ENCODE measurements at places on chromosomes 12 and 14.

GRCh38 chr12:96501908-96502307, 12.5 kb downstream of the CFAP54 start:
- no peak for DNase-seq

- no peak for DNase-seq
Measured at GRCh38 chr14:78154827-78155226, 15.3 kb upstream of the NRXN3 start.

DNA sequence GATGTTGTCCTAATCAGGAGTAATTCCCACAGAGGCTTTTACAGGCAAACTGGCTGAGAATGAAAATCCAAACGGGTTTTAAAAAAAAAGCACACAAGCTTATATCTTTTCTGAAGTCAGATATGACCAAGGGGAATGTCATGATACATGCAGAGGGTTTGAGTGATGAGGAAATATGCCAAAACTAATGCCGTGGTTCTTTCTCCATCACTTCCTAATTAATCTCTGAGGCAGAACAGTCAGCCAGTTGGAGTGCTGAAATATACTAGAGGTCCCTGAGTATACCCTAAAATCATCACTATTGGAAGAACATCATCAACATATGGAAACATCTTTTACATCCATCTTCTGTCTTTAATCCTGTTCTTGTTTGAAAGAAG, 160.8 kb upstream of the FAR2 start:
- no peak for DNase-seq

- DNase-seq: peak; percentile 67
Measured at GRCh38 chr12:8675591-8676036, 13.0 kb upstream of the MFAP5 start.

GRCh38 chr12:9870286-9870866, 1.2 kb upstream of the CLEC2B start:
- DNase-seq: no peak

- DNase-seq: no peak
Measured at GRCh38 chr12:115617391-115617790, 660.1 kb downstream of the MED13L start.

DNA sequence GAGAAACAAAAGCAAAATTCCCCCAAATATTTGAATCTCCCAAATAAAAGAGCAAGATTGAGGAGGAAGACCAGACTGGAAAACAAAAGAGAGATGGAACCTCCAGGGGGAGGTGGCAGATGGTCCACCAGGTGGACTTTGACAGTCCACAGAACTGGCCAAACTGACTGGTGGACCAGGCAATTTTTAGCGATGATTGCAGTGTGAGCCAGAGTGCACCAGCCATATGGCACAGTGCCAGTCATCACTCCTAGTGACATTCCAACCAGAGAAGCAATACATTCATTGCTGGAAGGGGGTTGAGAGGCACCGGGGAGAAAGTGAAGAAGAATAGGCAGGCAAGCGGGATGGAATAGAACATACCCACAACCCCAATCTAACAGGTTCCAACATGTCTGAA, 182.9 kb downstream of the EXOC5 start:
- no peak for DNase-seq

GRCh38 chr14:101843665-101844064, 82.2 kb downstream of the PPP2R5C start:
- no peak for DNase-seq

- peak; percentile 93 for DNase-seq
Measured at GRCh38 chr12:124720681-124721500, 142.8 kb downstream of the SCARB1 start.

DNA sequence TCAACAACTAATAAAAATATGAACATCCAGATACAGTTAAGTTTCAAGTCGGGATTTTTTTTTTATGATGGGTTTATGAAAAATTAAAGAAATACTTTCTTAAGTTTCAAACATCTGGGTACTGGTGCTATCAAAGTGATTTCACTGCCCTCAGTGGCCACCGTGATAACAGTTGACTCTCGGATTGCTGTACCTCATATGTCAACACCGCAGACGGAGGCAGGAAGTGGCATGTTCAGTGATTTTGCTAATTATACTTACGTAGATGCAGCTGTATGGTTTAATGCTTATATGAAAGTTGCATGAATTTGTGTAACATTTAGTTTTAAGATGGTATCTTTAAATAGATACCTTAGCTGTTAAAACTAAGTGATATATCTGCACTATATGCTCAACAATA, 20.8 kb upstream of the FBLN5 start:
- DNase-seq: no peak

- no peak for DNase-seq
Measured at GRCh38 chr12:108303703-108304102, 35.4 kb downstream of the CMKLR1 start.

DNA sequence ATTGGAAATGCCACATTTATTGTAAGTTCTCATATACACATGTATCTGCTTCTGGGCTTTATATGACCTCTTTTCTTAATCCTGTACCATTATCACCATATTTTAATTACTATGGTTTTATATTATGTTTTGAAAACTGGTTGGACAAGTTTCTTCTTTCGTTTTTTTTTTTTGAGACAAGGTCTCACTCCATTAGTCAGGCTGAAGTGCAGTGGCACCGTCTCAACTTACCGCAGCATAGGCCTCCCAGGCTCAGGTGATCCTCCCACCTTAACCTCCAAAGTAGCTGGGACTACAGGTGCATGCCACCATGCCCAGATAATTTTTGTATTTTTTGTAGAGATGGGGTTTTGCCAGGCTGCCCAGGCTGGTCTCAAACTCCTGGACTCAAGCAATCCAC, 44.6 kb downstream of the GALNT4 start:
- DNase-seq: no peak

- DNase-seq: no peak
Measured at GRCh38 chr14:93780813-93781400, 7.4 kb downstream of the PRIMA1 start.

- DNase-seq: no peak
Measured at GRCh38 chr12:105729926-105730325, 399.4 kb downstream of the C12orf75 start.

GRCh38 chr12:12986775-12987331, 13.2 kb downstream of the HEBP1 start:
- no peak for DNase-seq

- DNase-seq: no peak
Measured at GRCh38 chr14:89957791-89958190, 2.1 kb downstream of the TDP1 start.

DNA sequence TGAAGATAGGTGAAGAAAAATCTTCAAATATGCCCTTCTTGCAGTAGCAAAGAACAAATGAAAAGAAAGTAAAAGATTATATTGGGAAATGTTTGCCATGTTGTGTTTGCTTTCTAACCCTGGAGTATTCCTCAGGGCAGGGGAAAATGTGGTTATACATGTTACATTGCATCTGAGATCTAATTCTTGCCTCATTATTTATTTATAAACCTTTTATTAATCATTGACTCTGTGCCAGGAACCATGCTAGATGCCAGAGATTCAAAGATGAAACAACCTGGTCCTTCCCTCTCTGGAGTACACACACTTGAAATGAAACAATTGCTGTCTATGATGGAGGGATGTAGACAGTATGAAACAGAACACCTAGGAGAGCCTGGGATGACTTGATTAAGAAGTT, 128.1 kb upstream of the HMGA2 start:
- DNase-seq: peak; percentile 10

DNA sequence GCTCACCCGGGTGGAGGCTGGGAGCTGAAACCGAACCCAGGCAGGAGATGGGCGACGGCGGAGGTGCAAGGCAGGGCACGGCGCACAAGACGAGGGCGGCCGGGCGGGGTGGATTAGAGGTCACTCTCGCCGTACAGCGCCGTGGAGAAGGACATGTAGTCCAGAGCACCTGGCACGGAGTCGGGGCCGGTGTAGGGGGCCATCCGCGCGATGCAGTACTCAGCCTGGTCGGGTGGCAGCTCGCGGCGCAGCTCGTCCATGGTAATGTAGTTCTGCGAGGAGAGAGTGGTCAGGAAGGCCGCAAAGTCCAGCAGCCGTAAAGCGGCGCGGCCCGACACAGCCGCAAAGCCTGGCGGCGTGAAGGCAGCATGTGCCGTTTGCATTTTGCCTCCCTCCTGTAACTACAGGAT, 81.9 kb upstream of the ZFP36L1 start:
- DNase-seq: no peak

GRCh38 chr14:102184316-102185035, 44.8 kb downstream of the WDR20 start:
- no peak for DNase-seq

DNA sequence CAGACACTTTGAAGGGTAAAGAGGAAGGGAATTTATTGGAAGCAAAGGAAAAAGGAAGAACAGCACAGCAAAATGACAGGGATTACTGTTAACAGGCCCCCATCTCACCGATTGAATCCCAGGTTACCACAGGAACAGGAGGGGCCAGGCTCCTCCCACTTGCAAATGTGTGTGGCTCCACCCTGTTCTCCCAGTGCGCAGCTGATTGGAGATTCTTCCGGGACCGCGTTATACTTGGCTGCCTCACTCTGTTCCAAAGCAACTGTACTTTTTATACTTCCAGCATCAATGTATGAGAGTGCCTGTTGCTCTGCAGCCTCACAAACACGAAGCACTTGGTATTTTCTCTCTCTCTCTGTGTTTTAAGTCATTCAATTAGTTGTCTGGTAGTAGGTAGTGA, 273.6 kb upstream of the MDGA2 start:
- no peak for DNase-seq

- DNase-seq: no peak
Measured at GRCh38 chr12:111216387-111217159, 152.3 kb downstream of the PHETA1 start.

GRCh38 chr12:6569312-6569711, 1.2 kb upstream of the NOP2 start:
- DNase-seq: no peak

- peak; percentile 60 for DNase-seq
Measured at GRCh38 chr14:53391631-53392285, 238.6 kb upstream of the DDHD1 start.

GRCh38 chr12:125634813-125635212, 569.6 kb downstream of the AACS start:
- DNase-seq: no peak

DNA sequence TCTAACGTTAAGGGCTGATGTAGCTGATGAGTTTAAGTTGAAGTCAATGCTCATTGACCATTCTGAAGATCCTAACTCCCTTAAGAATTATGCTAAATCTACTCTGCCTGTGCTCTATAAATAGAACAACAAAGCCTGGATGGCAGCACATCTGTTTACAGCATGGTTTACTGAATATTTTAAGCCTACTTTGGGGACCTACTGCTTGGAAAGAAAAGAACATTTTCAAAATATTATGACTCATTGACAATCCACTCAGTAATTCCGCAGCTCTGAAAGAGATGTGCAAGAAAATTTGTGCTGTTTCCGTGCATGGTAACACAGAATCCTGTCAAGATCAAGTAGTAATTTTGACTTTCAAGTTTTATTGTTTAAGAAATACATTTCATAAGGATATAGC, 35.0 kb upstream of the NAV3 start:
- DNase-seq: no peak

DNA sequence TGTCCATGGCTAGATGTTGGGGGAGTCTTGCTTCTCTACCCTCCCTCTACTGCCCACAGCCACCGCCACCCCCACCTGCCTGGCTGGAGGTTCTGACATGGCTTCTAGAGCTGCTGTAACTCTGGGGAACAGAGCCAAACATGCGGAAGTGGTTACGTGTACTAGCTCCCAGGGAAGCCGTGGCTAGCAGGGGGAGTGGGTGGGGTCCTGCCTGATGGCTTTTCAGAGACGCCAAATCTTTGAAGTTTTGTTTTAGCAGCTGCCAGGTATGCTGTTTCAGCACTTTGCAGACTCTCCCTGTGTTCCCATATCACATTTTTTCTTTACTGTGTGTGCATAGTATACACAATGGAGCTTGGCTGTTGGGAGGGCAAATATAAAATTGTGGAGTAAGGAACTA, 150.3 kb downstream of the TGFB3 start:
- DNase-seq: peak; percentile 25

DNA sequence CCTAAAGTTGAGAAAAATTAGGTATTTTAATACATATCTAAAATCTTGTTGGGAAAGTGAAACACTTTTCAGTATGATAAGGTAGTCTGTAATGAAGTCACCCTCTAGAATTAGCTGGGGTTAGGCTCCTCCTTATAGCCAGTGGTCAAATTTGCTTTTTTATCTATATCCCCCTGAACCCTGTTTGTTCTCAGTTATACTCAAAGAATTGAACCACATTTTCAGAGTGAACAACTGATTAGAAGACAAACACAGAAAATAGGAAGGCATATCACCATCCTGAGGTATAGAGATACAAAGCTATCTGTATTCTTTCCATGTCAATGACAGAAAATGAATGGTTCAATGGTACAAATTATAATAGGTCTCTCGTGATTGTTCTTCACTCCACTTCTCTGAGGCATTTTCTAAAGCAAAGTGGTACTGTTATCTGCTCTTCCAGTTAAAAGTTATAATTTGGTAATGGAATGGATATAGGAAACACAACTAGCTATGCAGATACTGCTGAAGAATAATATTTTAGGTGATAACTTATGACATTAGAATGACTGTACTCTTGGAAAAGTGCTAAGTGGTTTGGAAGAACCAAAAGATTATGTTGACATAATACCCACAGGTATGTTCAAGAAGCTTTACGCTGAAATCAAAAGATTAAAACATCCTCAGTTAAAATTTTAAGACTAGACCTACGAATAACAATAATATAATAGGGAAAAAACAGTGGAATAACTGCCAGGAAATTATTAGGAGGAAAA, 27.6 kb downstream of the WASHC3 start:
- no peak for DNase-seq

DNA sequence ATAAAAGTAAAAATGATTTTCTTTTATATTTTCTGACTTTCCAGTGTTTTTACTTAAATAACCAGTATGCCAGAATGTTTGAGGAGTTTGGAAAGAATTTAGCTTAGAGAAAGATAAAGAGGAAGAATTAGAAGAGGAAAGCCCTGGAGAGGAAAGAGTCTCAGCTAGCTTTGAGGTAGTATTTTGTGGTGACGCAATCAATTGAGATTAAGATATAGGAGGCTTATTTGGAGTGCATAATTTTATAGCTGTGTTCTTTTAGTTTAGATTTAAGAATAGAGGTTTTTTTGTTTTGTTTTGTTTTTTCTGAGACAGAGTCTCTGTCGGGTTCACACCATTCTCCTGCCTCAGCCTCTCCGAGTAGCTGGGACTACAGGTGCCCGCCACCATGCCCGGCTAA, 18.1 kb downstream of the CLEC2B start:
- DNase-seq: no peak

DNA sequence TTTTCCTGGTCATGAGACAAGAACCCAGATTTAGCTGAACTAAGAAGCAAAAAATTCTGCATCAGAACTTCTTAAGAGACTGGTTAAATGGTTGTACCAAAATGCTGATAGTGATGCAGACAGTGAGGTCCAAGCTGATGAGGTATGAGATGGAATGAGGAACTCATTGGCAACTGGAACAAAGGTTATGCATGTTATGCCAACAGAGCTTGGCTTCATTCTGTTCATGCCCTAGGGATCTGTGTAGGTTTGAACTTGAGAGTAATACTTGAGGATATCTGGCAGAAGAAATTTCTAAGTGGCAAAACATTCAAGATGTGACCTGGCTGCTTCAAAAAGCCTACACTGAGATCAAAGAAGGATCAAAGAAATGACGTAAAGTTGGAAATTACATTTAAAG, 398.0 kb downstream of the FSCB start:
- no peak for DNase-seq

- no peak for DNase-seq
Measured at GRCh38 chr12:3216097-3216496, 138.9 kb downstream of the TSPAN9 start.
